Chondrocyte (in vitro differentiated cells): ENCODE measurements at places on chromosomes 1 and 21. TPM values are rescaled to one million over a fixed set of nuclear protein-coding genes. Genes with fewer than 3 reads are reported as not detected.

DNA sequence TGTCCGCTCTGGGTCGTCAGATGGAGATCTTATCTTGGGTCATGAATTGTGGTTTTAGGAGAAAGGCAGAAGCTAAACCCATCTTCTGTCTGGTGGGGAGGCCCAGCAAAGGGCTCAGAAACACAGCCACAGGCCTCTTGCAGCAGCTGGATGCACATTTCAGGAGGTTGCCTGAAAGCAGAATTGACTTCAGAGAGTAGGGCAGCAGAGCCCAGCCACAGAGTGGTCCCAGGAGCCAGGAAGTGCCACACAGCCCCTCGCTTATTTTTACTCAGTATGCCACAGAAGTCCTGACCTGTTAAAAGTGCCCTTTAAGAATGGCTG, 8.3 kb upstream of the RIPK4 start:
- DNase-seq = no peak

- DNase-seq = peak; percentile 87
Observed at GRCh38 chr21:45886610-45887026, 95.0 kb upstream of the COL6A1 start.

DNA sequence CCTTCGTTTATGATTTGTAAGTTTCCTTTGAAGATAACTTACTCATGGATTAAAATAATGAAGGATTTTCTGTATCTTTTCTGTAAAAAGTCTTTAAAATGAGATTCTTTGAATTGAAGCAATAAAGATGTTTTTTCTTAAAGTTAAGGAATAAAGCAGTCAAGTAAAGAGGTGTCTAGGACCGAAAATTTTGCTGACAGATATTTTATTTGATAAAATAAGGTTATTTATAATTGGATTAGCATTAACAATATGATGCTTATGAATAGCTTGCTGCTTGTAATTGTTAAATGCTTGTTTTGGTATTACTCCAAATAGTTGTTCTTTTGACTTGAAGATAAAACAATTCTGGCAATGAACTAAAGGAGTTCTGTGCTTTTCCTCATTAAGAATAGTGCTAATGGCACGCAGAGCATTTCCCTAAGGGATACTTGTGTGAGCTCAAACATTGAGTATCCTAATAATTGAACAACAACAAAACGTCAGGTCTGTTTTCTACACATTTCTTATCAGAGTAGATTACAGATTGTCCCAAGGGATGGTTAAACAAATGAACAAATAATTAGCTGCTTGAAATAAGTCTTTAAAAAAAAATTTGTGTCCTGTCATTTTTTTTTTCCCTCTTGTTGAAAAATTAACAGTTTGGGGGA, 16.6 kb downstream of the TSNAX start:
- DNase-seq = no peak

DNA sequence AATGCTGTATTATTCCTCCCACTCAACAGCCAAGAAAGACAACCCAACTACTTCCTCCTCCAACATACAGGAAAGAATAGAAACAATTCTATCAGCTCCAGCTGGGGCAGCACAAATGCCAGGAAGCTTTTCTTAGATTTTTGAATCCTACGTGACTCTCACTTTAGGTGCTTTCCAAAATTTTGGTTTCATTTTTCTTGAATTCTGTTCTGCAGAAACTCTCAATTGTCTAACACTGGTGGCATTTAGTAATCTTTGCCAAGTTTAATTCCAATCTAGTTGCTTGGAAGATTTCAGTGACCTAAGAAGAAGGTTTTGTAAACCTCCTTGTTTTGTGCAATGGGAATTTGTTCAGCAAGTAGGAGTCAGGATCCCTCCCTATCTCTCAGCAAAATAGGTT, 37.1 kb upstream of the DOCK7 start:
- DNase-seq = no peak

GRCh38 chr1:218466341-218467010, 121.3 kb downstream of the TGFB2 start:
- no peak for DNase-seq

DNA sequence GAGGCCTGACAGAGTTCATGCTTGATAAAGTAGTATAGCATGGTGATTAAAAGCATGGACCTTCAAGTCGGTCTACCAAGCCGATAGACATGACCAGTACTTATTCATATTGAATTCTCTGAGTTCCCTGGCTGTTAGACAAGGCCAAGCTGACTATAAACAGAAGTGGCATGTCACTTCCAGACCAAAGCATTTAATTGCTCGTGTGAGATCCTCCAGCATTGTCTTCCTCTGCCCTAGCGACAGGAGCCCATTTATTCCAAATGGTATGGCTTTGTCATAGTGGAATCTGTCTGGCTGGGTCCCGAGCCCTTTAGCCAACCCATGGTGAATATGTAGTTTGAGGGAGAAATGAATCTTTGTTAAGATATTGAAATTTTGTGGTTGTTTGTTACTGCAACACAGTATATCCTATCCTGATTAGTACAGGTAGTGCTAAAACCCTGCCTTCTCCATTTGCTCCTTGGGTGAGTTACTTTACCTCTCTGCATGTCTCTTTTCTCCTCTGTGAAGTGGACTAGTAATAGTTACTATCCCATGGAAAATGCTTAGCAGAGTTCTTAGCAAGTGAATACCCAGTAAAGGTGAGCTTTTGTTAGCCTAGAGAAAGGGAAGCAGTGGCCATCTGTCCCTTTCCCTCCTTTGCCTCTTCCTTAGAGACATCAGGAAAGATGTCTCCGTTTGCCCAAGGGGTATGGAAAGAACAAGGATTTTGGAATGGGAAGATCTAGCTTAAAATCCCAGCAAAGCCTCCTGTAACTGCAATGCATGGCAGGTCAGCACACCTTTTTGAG, 77.6 kb upstream of the CD1D start:
- no peak for DNase-seq

DNA sequence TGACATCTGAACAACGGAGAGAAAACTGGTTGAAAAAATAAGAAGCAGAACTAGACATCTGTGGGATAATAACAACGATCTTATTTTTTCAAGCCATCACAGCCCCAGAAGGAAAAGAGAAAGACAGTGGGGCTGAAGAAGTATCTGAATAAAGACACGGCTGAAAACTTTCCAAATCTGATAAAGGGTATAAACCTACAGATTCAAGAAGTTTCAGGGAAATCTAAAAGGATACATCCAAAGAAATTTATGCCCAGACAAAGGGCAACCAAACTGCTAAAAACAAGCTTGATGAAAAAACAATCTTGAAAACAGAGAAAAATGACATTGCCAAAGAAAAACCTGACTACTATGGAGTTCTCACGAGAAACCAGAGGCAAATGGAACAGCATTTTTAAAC, 40.4 kb downstream of the TARBP1 start:
- DNase-seq = no peak

GRCh38 chr21:23695443-23695842, 1911.8 kb downstream of the MRPL39 start:
- no peak for DNase-seq

DNA sequence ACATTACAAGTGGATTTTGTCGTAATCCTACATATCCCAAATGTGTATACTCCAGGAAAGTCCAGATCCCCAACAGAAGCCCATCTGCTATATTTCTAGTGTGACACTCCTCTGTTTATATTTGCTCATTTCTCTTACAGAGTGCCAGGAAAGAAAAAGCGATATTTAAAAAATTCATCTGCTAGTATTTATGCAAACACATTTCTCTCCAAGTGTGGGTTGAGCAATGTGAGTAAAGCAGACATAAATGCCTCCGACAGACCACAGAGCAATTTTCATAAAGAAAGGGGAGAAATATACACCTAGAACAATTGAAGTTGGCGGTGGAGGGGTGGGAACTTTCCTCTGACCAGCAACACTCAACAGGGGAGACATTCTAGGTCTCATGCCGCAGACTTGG, 22.2 kb upstream of the RAP1A start:
- DNase-seq = no peak

- no peak for DNase-seq
Observed at GRCh38 chr1:152884966-152885624, 7.0 kb downstream of the SMCP start.

GRCh38 chr1:199948587-199949280, 78.8 kb upstream of the NR5A2 start:
- DNase-seq = no peak

DNA sequence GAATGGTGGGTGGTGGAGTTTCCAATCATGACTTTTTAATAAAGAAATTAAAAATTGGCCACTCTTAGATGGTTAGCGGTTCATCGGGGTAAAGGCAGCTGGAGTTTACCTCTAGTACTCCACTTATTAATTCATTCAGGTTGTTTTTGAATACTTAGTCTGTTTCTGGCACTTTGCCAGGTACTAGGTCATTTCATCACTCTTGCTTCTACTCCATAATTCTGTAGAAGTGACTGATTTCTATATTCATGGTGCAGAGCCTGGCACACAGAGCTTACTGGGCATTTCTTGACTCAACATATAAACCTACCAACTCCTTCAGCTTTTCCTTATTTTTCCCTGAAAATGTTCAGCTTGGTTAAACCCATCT, 31.5 kb downstream of the FOXD2 start:
- DNase-seq = no peak

- no peak for DNase-seq
Observed at GRCh38 chr1:189500778-189501177, 976.9 kb downstream of the BRINP3 start.

GRCh38 chr1:176541663-176542062, 78.7 kb downstream of the PAPPA2 start:
- DNase-seq = no peak

- DNase-seq = no peak
Observed at GRCh38 chr1:236338096-236338495, 56.0 kb upstream of the EDARADD start.

DNA sequence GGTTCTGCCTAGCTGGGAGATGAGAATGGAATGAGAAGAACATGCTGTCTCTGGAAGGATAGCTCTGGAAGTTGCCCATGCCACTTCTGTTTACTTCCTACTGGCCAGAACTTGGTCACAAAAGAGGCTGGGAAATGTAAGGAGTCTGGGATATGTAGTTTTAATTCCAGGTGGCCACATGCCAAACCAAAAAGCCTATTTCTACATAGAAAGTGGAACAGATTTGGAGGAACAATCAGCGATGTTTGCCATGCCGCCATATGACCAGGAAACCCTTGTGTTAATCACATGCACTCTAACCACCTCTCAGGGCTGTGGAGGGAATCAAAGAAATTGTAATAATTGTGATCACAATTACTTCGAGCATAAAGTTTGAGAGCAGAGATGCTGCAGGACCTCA, 10.0 kb upstream of the OLIG2 start:
- no peak for DNase-seq

- DNase-seq = peak; percentile 87
Observed at GRCh38 chr1:16605532-16606505, 7.5 kb downstream of the NBPF1 start.

GRCh38 chr1:65525266-65526048, 105.0 kb downstream of the LEPR start:
- DNase-seq = no peak

DNA sequence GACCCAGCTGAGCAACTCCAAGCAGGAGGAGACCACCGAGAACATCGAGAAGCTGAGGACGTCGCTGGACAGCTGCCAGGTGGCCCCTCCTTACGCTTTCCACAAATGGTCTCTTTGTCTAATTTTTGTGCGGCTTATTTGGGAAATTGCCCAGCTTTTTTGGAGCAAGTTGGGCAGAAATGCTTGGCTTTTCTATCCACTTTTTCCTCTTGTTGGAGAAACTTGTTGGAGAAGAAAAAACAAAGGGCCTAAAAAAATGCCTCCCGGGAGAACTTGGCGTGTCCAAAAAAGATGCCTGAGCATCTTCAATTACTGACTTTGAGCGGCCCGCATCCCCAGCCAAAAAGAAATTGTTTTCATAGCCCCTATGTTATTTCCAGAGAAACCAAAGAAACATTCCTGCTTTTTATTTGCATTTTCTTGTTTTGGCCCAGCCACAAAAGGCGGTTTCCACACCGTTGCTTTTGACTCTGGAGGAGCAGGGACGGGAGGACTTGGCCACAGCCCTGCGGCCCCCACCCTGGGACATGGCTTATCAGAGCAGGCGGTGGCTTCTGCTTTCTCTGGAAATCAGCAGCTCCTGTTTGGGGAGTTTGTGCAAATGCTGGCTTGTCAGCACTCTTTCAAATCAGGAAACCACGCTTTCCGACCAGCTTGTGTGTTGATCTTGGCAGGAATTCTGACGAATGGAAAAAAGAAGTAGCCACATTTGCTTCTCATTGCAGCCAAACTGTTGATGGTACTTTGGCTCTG, 81.2 kb upstream of the EFHD2 start:
- DNase-seq = no peak

GRCh38 chr1:17606826-17607440, 67.4 kb downstream of the ARHGEF10L start:
- DNase-seq = no peak

- no peak for DNase-seq
Observed at GRCh38 chr1:79726321-79726720, 719.8 kb upstream of the ADGRL4 start.

Gene SLC1A7
- total RNA-seq = not detected in 3 replicates

Gene HORMAD1
- total RNA-seq = not detected in 3 replicates

Gene PLD5
- total RNA-seq = not detected in 3 replicates

Gene PDZK1
- 0.38 to 1.1 TPM (median 0.50 TPM) in 3 replicates for total RNA-seq

Gene GRIK3
- not detected in 3 replicates for total RNA-seq

Gene MCOLN2
- total RNA-seq = not detected in 3 replicates

Gene ACOT11
- total RNA-seq = 0.25 to 0.56 TPM (median 0.41 TPM) in 3 replicates

Gene ATG4C
- total RNA-seq = 7.1 to 11.1 TPM (median 8.6 TPM) in 3 replicates

Gene CDK18
- 10.2 to 18.4 TPM (median 17.3 TPM) in 3 replicates for total RNA-seq

Gene LCE6A
- not detected in 3 replicates for total RNA-seq

Gene APOBEC4
- total RNA-seq = not detected in 3 replicates
